ENCODE measurements at places on chromosomes 4 and X.

DNA sequence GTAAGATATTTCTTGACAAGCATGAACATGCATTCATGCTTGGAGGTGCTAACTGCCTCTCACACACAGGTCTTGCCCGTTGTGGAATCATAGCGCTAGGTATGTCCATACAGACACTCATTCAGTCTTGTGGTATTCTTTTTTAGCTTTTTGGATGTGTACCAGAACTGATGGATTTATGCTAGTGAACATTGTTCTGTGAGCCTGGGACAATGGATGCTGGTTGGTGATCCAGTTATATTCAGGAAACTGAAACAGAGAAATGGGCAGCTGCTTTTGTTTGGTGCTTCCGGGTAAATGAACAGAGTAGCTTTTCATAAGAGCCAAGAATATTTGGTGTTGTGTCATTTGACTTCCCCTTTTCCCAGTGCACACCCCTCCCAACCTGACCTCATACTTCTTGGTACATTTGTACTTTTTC is 78.9 kb upstream of the SLC4A4 start:
- DNase-seq: no peak

GRCh38 chr4:35250761-35251160 is 993.6 kb downstream of the ARAP2 start:
- DNase-seq: no peak

DNA sequence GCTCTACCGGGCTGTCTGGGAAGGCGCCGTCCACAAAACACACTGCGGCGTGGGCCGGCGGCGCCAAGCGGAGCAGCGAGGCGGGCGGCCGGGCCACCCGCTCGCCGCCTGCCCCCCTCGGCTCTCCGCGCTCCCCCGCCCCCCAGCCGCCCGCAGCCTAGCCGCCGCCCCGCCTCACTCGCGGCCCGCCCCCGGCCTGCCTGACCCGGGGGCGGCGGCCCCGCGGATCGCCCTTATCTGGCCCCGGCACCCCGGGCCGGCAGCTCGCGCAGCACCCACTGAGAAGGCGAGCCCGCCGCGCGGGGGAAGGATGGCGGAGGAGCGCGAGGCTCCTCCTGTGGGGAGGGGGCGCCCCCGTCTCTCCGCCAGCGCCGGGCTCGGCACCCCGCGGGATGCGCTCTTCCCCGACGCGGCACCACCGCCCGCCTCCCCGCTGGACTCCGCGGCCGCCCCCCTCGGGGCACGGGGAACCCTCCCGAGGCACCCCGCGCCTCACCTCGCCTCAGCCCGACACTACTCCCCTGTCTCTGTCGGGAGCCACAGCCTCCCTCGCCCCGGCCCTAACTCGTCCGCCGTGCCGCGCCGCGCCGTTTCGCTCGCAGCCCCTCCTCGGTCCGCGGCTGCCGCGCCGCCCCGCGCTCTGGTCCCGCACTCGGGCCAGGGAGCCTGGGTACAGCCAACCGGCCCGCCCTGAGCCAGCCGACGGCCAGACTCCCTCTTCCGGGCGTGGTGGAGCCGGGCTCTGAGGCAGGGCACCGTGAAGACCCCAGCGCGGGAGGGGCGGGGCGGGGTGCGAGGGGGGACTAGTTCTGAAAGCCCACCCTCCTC is 566 bp downstream of the ATP11C start:
- peak; percentile 60 for DNase-seq

DNA sequence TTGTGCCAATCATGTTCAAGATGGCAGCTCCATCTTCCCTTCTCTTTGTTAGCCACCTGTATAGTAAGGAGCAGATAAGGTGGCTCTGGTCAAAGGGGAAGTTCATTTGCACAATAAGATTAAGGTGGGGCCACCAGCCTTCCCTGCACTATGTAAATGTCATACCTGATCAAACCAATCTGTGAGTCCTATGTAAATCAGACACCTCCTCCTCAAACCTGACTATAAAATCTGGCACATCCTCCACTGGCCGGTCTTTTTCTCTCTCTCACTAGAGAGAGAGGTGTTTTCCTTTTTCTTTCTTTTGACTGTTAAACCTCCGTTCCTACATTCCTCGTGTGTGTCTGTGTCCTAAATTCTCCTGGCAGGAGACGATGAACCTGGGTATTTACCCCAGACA is 572.5 kb upstream of the AADAT start:
- DNase-seq: no peak

GRCh38 chrX:138128027-138128671 is 562.2 kb downstream of the ZIC3 start:
- no peak for DNase-seq

GRCh38 chr4:66416425-66416824 is 746.1 kb upstream of the EPHA5 start:
- no peak for DNase-seq

DNA sequence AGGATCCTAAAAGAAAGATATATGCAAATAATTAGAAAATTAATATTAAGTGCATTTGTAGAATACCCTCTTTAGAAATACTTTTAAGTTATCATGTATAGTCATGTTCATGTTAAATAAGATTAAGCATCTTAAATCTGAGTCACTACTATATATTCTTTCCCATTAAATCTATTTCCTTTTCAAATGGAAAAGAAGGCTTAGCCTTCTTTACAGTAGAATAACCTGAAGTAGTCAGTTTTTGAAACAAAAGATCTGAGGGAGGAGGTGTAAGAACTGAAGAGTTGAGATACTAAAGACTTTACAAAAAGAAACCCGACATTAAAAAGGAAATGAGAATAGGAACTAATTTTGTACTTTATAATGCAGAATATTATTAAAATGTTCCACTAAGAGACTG is 14.7 kb upstream of the HSD17B13 start:
- DNase-seq: no peak

GRCh38 chr4:146265950-146266490 is 51.7 kb downstream of the REELD1 start:
- no peak for DNase-seq

- DNase-seq: no peak
Observed at GRCh38 chrX:1629244-1629643, 14.4 kb downstream of the ASMT start.

- DNase-seq: no peak
Observed at GRCh38 chr4:159946983-159947615, 844.2 kb downstream of the RAPGEF2 start.

DNA sequence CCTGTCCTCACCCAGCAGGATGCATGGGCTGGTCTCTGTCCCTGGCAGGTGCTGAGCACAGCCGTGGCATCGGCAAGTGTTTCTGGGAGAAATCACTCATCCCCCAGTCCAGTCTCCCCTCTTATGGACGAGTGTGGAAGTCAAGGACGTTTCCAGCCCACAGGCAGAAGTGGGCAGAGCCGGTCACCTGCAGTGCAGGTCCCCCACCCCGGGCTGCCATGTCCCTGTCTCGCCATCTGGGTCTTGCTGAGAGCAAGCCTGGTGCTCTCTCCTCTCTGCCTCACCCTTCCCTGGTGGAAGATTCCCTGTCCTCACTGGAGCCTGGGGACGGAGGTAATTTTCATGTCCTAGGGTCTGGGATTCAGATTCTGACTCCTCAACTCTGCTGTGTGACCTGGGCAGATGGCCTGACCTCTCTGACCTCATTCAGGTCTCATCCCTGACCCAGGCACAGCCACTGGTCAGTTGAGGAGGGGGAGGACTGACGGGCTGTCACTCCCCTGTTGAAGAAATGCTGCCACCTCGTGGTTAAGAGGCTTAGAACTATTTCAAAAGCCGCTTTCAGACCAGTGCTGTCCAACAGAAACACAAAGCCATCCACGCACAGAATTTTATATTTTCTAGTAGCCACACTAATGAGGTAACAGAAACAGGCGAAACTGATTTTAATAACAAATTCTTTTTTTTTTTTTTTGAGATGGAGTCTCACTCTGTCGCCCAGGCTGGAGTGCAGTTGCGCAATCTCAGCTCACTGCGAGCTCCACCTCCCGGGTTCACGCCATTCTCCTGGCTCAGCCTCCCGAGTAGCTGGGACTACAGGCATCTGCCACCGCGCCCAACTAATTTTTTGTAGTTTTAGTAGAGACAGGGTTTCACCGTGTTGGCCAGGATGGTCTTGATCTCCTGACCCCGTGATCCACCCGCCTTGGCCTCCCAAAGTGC is 1.8 kb downstream of the CPZ start:
- no peak for DNase-seq

DNA sequence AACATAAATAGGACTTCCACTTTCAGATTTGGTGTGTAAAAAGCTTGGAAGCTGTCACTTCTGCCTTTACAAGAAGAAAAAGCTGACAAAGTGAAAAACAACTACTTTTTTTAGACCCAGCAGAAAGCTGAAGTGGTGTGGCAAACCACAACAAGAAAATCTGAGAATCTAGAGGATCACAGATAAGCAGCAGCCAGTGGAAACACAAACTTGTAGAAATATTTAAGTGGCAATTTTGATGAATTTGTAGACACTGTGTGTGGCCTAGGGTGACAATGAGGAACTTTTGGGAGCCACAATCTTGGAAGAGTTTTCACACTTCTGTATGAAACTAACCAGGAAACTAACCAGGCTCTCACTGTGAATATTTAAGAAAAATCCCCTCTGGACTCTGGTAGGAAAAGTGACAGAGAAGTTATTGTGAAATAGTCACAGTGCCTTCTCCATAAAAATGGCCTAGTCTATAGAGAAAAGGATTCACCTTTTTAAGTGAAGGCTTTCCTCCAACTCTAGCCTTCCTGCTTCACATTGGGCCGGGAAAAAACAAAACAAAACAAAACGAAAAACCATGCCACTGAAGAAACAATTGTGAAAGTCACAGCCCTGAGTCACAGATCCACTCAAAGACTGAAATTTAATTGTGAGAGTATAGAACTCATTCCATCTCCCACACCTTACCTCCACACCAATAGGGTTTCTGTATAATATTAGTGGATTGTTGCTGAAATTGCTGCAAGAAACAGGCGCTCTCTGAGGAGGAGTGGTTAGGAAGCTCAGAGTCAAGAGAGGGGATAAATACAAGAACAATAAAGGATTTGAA is 26.7 kb upstream of the GUCY1A1 start:
- no peak for DNase-seq

DNA sequence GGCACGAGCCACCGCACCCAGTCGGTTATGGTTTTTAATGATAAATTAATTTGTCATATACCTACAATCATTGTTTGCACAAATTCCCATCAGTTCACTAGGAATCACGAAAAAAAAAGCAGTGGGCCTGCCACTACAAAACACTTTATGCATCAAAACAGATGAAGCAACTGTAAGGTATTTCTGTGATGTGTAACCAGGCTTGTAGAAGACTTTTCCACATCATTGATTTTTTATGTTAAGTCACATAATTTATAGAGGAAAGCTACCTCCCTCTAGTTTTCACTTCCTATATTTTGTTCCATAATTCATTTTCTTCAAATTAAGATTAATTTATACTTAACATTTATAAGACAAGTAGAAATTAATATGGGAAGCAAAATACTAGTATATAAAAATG is 6.7 kb upstream of the FAM200B start:
- no peak for DNase-seq

DNA sequence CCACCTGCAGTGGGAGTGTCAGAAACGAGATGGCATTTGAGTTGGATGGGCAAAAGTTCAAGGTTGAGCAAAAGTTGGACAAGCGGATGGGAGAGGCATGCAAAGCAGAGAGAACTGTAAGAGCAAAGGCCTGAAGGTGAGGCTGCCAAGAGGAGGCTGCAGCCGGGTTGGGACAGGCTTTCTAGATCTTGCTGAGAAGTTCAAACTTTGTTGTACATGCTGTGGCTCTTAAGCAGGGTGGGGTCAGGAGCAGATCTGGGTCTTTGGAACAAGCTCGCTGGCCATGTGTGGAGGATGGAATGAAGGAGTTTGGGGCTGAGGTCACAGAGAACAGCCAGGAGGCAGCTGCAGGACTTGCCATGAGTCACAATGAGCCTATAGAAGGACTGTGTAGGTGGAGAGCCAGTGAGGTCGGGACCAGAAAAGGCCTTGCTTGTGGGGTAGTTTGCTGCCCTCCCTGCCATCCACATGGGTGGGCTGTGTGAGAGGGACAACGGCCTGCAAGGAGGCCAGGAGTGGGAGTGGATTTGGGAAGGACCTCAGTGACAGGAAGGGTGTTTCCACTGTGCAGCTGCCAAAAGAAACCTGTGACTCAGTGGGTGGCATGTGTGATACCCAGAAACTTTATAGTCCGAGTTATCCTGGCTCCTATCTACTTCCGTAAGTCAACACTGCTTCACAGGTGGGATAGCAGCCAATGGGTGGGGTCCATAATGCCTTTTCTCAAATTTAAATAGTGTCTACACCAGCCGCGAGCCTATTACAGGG is 210.4 kb downstream of the MID1IP1 start:
- DNase-seq: no peak

- DNase-seq: no peak
Observed at GRCh38 chrX:71989768-71990426, 79.3 kb downstream of the NHSL2 start.

- no peak for DNase-seq
Observed at GRCh38 chr4:164799410-164799809, 45.5 kb downstream of the SMIM31 start.

- DNase-seq: no peak
Observed at GRCh38 chr4:88841635-88842034, 144.0 kb upstream of the NAP1L5 start.

GRCh38 chrX:119695535-119696050 is 2.6 kb upstream of the SEPTIN6 start:
- DNase-seq: no peak

DNA sequence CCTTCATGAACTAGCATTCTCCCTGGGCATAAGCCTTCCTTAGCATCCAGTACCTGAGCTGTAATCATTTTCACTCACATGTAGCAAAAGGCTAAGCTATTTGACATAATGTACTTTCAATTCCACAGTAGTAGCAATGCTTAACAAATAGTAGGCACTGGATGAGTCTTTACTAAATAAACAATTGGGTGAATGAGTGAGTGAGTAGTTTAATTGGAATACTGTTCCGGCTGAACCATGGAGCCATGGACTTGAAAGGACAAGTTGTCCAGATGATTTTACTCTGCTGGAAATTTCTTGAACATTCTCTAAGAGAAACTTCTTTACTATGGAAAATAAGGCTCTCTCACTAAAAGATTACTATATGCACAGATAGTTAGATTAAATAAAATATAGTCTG is 159.3 kb downstream of the FAM47B start:
- no peak for DNase-seq

GRCh38 chrX:63426519-63426918 is 75.4 kb upstream of the SPIN4 start:
- no peak for DNase-seq

- DNase-seq: no peak
Observed at GRCh38 chrX:31038575-31039326, 33.1 kb downstream of the FTHL17 start.

DNA sequence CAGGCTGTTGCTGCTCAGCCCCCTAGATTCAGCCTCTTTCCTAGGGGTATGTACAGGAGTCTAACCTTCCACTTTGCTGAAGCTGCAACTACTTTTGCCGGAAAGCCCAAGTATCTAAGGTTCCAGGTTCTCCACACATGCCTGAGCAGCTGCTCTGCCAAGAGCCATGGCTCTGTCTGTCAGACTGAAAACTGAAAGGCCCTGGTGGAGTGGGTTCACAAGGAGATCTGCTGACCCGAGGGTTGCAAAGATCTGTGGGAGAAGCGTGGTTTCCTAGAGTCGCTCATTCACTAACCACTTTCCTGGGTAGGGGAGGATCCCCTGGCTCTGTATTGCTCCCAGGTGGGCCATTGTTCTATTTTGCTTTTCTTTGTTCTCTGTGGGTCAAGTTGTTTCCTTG is 6.0 kb upstream of the PNMA6F start:
- no peak for DNase-seq

- no peak for DNase-seq
Observed at GRCh38 chrX:49197543-49198087, 2.4 kb downstream of the SYP start.

Data from NK-92 treated with Interleukin-12 subunit alpha and Interleukin-12 subunit beta, amount 100 ng/mL, for 24 hours (cell line).